ENCODE measurements at places on chromosomes 12 and 14. TPM values are rescaled to one million over a fixed set of nuclear protein-coding genes. Genes with fewer than 3 reads are reported as not detected.
A peak's percentile ranks its signal among the peaks of the same experiment; 100 is the strongest.

Gene PTCSC3
- total RNA-seq = not detected

Gene DRAM1
- total RNA-seq = 150 TPM

Gene C3AR1
- 0.72 TPM for total RNA-seq

Gene NOPCHAP1
- 4.4 TPM for total RNA-seq

Gene TAS2R9
- total RNA-seq = not detected

Gene KRT72
- total RNA-seq = not detected

Gene TGM1
- 0.36 TPM for total RNA-seq

DNA sequence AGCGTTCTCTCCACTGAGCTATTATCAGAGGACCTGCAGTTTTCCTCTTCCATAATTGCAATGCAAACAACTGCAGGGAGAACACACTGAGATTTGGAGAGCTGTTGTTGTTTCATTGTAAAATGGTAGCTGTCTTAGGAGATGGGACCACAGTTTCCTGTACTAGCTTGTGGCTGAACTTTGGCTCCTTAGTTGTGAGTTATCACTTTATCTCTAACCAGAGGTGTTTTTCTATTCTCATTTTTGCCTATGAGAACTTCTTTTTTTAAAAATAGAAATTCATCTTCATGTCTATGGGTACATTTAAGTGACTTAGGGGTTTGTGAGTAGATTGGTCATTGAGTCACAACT, 216.5 kb downstream of the SLC38A4 start:
- peak; percentile 35 for DNase-seq

DNA sequence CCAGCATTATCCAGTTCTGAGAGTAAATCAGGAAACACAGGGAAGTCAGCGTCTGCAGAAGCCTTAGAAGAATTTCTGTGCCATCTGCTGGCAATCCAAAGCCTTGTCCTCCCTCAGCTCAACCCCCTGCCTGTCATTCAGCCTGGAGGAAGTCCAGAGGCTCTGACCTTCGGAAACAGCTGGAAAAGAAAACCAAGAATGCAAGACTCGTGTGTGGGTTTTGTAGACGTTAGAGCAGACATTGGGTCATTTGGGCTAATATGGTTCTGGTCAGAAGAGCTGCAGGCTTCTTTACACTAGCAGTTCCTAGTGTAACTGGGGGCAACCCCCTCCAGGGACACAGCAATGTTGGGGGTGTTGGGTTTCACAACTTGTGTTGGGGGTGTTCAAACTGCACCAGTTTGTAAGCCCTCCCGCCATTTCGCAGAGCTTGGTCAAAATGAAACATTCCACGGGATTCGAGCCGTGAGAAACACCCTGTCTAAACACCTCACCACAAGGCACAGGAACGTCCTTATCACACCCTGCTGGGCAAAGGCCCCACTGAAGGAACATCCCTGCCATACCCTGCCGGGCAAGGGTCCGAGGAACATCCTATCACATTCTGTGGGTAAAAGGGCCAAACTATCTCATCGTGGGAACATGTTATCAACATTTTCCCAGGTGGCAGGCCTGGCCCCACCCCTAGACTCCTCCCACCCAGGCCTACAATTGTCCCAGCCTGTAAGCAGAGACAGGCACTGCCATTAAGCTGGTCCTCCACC, 21.0 kb upstream of the SERPINA4 start:
- peak; percentile 90 for DNase-seq

DNA sequence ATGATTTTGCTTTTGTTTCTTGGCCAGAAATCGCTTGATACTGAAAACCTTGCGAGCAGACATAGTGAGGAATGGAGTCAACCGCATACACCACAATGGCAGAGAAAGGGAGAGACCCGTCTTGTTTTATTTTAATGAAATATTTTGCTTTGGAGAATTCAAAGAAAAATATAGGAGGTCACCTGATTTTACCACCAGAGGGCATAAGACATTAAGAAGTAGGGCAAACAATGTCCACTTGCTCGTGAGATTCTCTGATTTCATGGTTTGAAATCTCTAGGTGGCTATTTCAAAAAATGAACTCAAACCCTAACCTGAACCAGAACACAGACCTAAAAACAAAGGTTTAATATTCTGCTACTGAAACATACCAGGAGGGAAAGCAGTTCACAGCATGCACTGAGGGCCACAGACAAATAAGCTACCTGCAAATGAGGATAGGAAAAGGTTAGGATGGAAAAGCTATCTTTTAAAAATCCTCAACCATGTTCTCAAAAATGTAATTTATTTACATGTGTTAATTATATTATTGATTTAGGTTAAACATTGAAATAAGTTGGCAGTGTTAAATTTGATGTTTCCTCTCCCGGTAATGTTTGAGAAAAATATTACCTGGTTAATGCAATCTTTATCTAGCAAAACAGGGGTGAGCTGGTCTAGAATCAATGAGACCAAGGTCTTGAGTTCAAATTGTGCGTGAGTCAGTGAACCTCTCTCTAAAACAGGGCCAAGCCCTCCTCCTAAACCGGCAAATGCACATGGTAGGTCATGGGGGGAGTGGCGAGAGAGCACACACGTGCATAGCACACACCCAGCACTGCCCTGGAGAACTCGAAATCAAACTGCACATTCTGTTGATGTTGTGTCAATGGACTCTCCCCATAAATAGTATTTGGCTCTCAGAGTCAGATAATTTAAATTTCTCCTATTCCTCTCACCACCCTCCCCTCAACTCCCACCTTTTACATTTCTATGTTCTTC, 12.5 kb downstream of the IFNG-AS1 start:
- no peak for DNase-seq

DNA sequence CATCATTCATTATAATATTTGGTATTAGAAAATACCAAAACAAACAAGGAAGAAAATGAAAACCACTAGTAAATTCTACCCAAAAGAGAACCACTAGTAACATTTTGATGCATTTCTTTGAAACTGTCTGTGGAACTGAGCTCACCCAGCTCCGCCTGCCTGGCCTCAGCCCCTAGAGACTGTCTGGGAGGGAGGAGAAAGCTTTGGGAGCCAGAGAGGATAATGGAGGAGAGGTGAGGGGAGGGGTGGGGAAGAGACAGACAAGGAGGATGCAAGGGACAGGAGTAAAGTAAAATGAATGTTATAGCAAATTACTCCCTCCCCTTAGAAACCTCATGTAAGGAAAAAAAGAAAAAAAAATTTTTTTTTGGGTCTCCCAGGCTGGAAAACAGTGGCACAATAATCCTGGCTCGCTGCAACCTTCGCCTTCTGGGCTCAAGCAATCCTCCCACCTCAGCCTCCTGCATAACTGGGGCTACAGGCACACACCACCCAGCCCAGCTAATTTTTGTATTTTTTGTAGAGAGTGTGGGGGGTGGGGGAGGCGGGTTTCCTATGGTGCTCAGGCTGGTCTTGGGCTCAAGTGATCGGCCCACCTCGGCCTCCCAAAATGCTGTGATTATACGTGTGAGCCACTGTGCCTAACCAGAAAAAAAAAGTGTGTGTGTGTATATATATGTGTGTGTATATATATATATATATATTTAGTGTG, 3.2 kb upstream of the MMP19 start:
- DNase-seq = no peak

DNA sequence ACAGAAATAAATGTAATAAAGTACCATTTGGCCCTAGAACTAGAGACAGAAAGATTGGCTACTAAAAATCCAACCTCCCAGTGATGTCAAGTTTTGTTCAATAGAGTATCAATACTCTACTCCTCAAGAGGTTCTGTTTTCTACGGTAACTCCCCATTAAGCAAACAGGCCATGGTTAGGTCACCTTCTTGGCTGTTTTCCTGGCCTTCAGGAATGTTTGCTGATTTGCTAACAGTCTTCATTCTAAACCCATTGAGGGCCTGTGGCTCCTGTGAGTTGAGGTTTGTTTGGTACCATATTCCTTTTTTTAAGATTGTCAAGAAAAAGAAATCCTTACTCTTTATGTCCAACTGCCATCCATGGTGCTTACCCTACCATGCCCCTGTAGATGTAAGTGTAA, 1022.0 kb upstream of the TMEM132C start:
- no peak for DNase-seq

DNA sequence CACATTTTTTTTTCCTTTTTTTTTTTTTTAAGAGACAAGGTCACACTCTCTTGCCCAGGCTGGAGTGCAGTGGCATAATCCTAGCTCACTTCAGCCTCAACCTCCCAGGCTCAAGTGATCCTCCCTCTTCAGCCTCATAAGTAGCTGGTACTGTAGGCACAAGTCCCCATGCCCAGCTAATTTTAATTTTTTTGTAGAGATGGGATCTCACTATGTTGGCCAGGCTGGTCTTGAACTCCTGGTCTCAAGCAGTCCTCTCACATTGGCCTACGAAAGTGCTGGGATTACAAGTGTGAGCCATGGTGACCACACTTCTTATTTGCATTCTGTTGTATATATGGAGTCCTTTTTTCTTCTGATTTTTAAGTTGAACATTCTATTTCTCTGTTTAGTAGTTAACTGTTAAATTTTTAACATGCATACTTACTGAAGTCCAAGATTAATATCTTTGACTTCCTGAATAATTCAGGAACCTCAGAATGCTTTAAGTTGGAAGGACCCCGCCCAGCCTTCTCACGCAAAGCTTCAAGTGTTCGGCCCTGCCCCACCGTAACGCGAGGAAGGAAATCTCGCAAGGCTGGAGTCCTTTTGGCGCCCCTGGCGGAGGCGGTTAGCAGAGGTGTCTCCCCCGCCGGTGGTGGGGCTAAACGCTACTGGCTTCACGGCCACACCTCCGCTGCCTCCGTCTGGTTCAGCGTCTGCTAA, 21.6 kb downstream of the SPATS2 start:
- no peak for DNase-seq

DNA sequence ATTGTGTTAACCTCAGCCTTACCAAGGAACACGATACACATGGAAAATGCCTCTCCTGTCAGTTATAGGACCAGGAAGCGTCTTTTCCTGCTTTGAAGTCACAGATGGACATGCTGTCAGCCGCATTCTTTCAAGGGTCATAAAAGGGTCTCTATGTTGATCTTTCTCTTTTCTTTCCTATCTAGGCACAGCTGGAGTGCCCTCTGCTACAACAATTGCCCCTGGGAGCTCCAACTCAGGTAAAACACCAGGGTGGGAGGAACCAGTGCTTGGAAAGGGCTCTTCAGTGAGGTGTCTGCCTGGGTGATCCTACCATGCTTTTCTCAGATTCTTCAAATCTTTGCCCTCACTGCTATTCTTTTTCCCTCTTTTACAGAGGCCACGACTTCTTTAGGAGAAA, 157.4 kb upstream of the CNTN1 start:
- DNase-seq = no peak

DNA sequence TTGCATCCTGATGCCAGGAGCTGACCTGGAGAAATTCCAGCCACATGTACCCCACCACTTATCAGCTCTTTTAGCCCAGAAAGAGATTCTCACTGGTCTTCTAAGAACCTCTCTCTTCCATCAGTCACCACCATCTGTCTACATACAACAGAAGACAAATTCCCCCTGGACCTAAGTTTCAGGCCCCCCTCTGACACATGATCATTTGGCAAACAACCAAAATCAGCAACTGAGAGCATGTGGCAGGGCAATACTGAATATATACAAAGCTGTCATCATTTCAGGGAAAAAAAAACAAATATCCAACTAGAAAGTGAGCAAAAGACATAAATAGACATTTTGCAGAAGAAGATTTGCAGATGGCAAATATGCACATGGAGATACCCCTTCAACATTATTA, 180.2 kb downstream of the FOXN3 start:
- DNase-seq = no peak

DNA sequence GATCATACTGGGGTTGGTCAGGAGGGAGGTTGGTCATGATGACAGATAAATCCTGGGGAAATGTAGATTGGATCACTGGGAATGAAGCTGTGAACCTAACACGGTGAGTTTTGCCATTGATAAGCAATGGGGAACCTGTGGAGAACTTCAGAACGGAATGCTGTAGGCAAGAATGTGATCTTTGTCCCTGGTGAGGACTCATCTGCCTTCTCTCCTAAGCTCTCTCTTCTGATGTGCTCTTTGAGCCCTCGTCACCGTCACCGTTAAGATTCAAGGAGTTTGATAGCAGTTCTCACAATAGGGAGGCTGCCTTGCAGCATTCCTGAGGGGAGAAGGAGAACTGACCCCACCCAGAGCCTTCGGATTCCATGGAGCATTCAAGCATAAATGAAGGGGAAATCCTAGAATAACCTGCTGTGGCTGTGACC, 217.6 kb downstream of the ANO6 start:
- DNase-seq = no peak

- DNase-seq = no peak
Measured at GRCh38 chr12:57451233-57451778, 3.8 kb upstream of the INHBE start.

DNA sequence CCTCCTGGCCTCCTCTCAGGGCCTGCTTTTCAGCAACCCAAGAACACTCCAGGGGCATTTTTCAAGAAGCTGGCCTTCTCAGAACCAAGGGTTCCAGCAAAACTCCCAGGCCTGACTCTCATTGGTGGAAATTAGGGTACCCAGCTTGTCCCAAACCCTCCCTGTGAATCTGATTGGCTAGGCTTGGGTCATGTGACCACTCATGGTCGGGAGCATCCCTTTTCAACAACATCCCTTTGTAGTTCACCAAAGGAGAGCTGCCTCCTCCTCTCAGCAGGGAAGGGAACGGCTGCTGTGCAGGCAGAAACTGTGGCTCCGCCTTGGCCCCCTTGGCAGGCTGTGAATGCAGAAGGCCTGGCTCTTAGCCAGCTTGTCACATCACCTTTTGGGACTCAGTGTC, 94.5 kb downstream of the AACS start:
- no peak for DNase-seq

- DNase-seq = peak; percentile 89
Measured at GRCh38 chr12:120439646-120440247, 1.8 kb downstream of the COX6A1 start.

- DNase-seq = peak; percentile 39
Measured at GRCh38 chr12:131749618-131750315, 38.9 kb downstream of the SFSWAP start.

All from osteoblast (primary cell).